ENCODE measurements at places on chromosomes 13 and 19.

DNA sequence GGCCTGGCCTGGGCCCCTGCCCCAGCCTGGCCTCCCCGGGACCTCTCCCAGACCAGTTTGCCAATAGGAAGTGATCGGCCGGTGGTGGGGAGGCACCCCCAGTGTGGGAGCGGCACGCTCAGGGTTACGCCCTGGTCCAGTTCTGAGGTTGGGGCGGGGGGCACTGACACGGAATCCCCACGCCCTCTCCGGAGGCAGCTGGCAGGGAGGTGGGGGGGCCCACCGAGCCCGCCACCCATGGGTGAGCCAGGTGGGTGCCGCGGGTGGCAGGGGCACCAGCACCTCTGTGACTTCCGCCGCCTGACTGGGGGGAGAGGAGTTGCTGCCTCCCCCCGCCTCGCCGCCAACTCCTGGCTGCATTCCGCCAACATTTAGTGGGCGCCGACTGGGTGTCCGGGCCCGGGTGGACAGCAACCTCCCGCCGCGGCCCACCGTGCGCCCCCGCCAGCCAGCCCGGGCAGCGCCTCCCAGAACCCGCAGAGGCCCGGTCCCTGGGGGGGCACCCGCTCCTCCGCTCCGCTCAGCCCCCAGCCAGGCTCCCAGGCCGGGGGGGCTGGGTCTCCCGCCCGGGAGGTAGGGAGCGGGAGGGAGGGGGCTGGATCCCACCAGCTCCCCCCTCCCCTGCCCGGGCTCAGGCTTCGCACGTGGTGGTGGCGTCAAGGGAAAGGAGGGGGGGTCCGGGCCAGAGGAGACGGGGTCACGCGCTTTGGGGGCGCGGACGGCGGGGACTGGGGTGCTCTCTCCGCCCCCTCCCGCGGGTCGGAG is 2.0 kb downstream of the ZBTB7A start:
- no peak for DNase-seq

DNA sequence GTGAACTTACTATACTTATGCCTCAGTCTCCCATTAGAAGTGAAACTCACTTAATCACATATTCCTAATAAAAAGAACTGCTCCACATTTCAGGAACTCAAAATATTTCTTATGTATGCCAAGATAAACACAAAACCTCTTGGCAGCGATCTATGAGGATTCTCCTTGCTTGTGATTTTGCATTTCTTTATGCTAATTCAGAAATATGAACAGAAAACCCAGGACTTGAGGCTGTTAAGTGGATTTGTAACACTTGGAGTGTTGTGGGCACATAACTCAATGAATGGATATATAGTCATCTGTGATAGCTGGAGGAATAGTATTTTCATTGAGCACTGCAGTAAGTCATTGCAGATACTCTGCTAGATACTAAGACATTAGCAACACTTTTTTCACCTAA is 5.6 kb upstream of the KATNAL1 start:
- DNase-seq = no peak

GRCh38 chr13:52195401-52195837 is 36.0 kb upstream of the NEK3 start:
- peak; percentile 16 for DNase-seq

- DNase-seq = no peak
Measured at GRCh38 chr13:98686270-98686669, 66.2 kb downstream of the SLC15A1 start.

GRCh38 chr13:34507630-34508029 is 434.4 kb upstream of the NBEA start:
- no peak for DNase-seq

GRCh38 chr19:10963865-10964264 is 3.0 kb downstream of the SMARCA4 start:
- no peak for DNase-seq

- DNase-seq = no peak
Measured at GRCh38 chr13:94967183-94968039, 255.1 kb upstream of the SOX21 start.

DNA sequence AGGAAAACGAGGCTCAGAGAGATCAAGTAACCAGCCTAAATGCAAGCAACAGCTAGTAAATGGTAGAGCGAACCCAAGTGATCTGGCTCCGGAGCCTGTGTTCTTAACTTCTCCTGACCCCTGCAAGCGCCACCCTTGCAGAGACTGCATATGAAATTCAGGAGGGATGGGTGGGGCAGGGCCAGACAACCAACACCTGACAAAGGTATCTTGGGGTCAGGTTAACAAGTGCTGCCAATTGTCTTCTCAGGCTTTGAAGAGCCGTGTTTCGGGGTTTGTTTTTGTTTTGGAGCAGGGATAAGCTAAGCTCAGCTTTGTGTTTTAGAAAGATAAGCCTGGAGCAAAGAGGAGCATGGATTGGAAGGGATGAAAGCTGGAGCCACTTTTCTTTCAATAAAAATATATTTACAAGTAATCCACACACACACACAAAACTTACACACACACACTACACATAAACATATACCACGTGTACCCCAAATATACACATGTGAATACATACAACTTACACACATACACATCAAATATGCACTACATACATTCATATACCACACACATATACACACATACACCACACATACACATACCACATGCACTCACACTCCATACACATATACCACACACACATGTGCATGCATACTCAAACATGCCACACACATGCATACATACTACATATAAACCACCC is 722.0 kb downstream of the DIAPH3 start:
- DNase-seq = no peak

- no peak for DNase-seq
Measured at GRCh38 chr13:61370520-61370919, 45.1 kb downstream of the PCDH20 start.

DNA sequence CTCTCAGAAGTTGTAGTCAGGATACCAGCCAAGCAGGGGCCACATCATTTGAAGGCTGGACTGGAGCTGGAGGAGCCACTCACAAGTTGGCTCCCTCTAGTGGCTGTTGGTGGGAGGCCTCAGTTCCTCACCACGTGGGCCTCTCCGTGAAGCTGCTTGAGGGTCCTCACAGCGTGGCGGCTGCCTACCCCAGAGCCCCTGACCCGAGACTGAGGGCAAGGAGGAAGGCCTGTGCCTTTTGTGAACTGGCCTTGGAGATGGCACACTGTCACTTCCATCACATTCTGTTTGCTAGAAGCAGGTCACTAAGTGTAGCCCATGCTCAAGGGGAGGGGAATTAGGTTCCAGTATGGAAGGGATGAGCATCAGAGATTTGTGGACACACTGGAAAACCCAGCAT is 14.6 kb downstream of the GNA11 start:
- peak; percentile 57 for DNase-seq

- DNase-seq = no peak
Measured at GRCh38 chr13:29805994-29806979, 44.1 kb downstream of the UBL3 start.

- no peak for DNase-seq
Measured at GRCh38 chr19:3830621-3831589, 37.9 kb downstream of the ZFR2 start.

- no peak for DNase-seq
Measured at GRCh38 chr13:107585469-107586180, 629.7 kb downstream of the LIG4 start.

DNA sequence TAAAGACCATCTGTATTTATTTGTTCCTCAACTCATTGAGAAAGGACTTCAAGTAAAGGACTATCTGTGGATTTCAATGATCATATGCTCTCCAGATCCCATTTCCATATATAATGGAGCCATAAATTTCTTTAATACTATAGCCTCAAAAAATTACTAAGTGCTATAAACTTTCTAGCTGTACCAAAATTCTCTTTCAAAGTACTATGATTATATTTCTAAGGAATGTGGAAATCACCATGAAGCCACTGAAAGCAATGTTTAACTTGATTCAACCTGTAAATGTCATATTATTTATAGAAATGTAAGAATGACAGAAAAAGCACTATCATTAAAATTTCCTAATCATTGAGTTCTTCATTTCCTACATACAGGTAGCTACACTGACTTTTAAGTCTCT is 20.7 kb downstream of the TBC1D4 start:
- no peak for DNase-seq

DNA sequence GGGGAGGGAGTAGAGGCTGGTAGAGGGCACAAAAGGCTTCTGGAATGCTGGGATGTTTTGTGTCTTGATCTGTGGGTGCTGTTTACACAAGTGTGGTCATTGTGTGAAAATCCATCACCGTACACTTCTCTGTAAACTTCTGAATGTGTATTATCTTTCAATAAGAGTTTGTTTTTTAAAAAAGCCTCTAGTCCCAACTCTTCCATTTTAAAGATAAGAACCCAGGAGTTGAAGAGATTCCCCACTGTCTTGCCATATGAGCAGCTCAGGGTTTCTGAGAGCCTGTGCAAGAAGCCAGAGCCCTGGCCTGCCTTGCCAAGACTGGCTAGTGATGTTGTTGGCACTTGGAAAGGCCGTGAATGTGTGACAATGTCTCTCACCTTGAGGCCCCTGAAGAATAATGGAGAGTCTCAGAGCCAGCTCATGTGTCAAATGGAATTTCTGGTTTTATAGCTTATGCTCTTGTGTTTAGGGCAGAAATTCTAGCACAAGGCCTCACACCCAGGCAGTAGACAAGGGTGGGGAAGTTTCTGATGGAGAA is 57.5 kb upstream of the NPAS1 start:
- DNase-seq = no peak

DNA sequence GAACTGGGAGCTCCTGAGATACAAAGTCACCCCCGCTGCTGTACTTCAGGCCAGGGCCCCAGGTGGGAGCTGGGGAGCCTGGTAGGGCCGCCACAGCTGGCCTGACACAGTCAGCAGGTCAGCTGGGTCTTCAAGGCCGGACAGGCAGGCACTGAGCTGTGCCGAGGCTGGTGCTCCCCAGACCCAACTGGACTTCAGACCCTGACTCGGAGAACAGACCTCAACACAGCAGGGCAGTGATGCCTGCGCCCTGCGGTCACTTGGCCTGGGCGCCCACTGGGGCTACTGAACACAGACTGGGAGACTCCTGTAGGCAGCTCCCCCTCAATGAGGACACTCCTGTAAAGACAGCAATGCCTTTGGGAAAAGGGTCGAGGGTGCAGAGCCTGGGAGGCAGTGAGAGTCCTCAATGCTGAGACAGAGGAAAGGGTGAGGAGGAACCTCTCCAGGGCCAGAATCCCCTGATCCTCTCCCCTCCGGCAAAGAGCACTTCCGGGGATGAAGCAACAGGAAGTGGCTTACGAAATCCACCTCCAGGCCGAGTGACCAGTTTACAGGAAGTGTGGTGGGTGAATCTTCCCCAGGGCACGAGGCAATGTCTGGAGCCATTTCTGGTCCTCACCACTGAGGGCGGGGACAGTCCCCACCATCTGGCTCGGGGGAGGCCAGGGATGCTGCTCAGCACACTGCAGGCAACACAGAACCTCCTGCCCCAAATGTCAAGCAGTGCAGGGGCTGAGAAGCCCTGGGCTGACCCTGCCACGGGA is 40.8 kb upstream of the ISYNA1 start:
- DNase-seq = peak; percentile 29

GRCh38 chr13:89375839-89376238 is 1704.7 kb downstream of the SLITRK5 start:
- no peak for DNase-seq

- DNase-seq = no peak
Measured at GRCh38 chr19:34084396-34085145, 87.7 kb upstream of the LSM14A start.

DNA sequence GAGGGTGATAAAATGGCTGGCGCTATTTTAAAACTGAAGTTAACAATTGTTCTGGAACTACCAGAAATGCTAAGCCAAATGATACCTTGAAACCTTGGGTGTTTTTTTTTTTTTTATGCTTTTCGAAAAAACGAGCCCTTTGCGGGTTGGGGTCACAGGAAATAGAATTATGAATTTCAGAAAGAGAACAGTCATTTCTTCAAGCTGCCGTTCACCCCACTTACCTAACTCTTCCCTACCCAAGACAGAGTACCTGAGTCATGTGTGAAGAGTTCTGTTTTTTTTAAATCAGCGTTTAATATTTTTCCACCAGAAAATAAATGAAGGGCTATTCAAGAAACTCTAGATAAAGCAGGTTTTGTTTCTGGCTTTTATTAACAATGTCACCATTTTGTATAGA is 35.3 kb downstream of the KLF2 start:
- no peak for DNase-seq

GRCh38 chr13:104553186-104553585 is 1487.0 kb upstream of the SLC10A2 start:
- DNase-seq = no peak

DNA sequence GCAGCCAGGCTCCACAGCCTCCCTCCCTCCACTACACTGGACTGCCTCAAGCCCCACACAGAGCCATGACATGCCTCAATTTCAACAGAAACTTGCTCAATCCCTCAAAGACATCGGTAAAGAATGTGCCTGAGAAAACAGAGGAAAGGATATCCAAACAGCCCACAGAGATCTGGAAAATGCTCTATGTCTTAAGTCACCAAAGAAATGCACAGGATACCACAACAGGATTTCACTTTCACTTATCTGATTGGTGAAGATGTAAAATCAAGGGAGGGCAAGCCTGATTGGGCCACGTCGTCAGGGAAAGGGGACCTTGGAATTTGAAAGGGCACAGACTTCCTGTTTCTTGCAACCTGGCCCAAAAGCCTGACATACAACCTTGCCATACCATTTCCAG is 14.2 kb downstream of the CACNA1A start:
- no peak for DNase-seq
